Breast epithelium (tissue), 4 donors: ENCODE measurements at places on chromosomes 7 and 10. TPM values are rescaled to one million over a fixed set of nuclear protein-coding genes. Genes with fewer than 3 reads are reported as not detected.

Gene DLX5
- total RNA-seq = not detected

Gene NODAL
- total RNA-seq = not detected

Gene TMEM270
- not detected for total RNA-seq

Gene ATP6V0E2
- 23.1 TPM for total RNA-seq

Gene ZNF92
- 28.5 TPM for total RNA-seq

Gene OR6V1
- not detected for total RNA-seq

Gene ITPRID1
- total RNA-seq = 2.6 TPM

Gene PLEKHS1
- total RNA-seq = 30.0 TPM

Gene PILRA
- total RNA-seq = 4.3 TPM

Gene ADAM12
- total RNA-seq = 16.4 TPM

Gene SLC18A3
- total RNA-seq = not detected

Gene IDI2
- not detected for total RNA-seq

Gene SPAG6
- total RNA-seq = 4.9 TPM

Gene HMX2
- not detected for total RNA-seq

DNA sequence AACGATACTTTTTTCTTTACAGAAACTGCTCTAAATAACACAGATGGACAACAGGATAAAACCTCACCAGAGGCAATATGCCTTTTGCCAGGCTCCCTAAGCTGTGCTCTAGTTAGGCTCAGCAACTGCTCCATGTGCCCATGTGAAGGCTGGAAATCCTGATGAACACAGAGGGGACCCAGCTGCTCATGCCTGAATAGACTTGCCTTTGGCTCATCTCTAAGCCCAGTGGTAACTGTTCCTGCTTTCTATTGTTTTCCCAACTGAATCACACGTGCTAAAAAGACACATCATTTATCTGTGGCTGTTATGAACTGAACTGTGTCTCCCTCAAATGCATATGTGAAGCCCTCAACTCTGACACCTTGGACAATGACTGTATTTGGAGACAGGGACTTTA is 110.4 kb downstream of the RNF216 start:
- H3K27me3 ChIP-seq = no peaks in the 10 kb centered on the region
- no peak for DNase-seq
- H3K27ac ChIP-seq = peak overlapping the region; percentile 55
- no peaks in the 10 kb centered on the region for H3K36me3 ChIP-seq

DNA sequence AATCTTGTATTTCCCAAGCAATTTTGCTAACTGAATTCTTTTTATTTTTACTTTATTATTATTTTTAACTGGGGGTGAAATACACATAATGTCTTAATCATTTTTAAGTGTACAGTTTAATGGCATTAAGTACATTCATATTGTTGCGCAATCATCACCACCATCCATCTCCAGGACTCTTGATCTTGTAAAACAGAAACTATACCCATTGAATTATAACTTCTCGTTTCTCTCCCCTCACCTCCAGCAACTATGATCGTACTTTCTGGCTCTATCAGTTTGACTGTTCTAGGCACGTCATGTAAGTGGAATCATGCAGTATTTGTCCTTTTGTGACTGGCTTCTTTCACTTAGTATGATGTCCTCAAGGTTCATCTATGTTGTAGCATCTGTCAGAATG is 108.8 kb downstream of the ARL5B start:
- no peaks in the 10 kb centered on the region for H3K4me1 ChIP-seq
- no peak overlapping the region for H3K4me3 ChIP-seq
- no peaks in the 10 kb centered on the region for H3K27me3 ChIP-seq
- H3K27ac ChIP-seq = no peak overlapping the region
- no peak for DNase-seq

GRCh38 chr7:130932667-130933432 is 198.8 kb upstream of the KLF14 start:
- no peak for DNase-seq
- no peak overlapping the region for H3K4me3 ChIP-seq

GRCh38 chr10:126147866-126148587 is 240.2 kb downstream of the ADAM12 start:
- no peak overlapping the region for H3K4me3 ChIP-seq
- no peak for DNase-seq
- H3K4me1 ChIP-seq = no peaks in the 10 kb centered on the region
- H3K27me3 ChIP-seq = no peaks in the 10 kb centered on the region
- peak overlapping the region; percentile 19 for H3K27ac ChIP-seq

GRCh38 chr7:7156663-7157062 is 25.7 kb upstream of the C1GALT1 start:
- H3K4me3 ChIP-seq = no peak overlapping the region
- H3K4me1 ChIP-seq = no peaks in the 10 kb centered on the region
- no peaks in the 10 kb centered on the region for H3K36me3 ChIP-seq

DNA sequence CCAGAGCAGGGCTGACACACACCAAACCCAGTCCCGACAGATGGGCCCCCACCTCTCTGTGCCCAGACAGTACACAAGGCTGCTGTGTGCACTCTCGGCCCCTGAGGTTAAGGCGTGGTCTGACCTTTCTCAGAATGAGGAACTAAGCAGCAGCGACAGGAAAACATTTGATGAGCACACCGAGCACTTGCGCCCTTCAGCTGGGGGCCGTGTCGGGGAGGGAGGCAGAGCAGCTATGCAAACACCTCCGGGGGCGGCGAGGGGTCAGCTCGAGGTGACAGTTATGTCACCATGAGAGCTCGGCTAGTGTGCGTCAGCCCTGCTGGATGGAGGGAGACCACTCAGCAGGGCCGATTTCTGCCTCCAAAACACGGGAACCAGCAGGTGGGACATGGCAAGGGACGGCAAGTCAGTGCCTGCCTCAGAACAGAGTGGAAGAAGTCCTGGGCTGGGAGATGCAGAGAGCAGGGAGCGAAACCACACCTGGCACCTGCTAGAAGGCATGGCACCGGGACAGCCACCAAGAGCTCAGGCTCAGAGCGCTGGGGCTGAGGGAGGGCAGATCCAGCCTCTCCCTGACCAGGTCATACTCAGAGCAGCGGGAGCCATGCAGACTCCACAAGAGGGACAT is 57.4 kb downstream of the CHST15 start:
- DNase-seq = peak; percentile 55
- no peaks in the 10 kb centered on the region for H3K36me3 ChIP-seq
- H3K4me3 ChIP-seq = no peak overlapping the region
- H3K4me1 ChIP-seq = no peaks in the 10 kb centered on the region
- H3K27ac ChIP-seq = no peak overlapping the region
- no peaks in the 10 kb centered on the region for H3K27me3 ChIP-seq

GRCh38 chr10:79052291-79053080 is 16.3 kb upstream of the ZMIZ1 start:
- no peaks in the 10 kb centered on the region for H3K36me3 ChIP-seq
- no peak overlapping the region for H3K27ac ChIP-seq
- DNase-seq = no peak

DNA sequence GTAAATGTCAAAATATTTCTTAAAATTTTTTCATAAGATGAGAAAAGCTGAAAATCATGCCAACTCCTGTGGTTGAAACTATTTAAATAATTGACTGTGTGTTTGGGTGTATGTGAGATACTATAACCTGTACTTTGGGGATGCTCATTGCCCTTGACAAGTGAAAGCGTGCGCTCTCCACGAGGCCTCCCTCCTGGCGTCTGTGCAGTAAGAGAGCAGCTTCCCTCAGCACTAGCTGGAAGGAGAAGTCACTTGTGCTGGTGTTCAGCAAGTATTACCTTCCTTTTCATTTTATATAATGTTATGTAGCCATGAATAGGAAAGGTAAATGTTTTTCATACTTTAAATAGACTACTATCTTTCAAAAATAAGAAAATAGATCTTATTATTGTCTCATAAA is 118.9 kb downstream of the ZEB1 start:
- no peaks in the 10 kb centered on the region for H3K36me3 ChIP-seq
- H3K27ac ChIP-seq = no peak overlapping the region
- H3K4me1 ChIP-seq = no peaks in the 10 kb centered on the region
- H3K27me3 ChIP-seq = no peaks in the 10 kb centered on the region

GRCh38 chr7:49174396-49174795 is 250.0 kb downstream of the CDC14C start:
- DNase-seq = no peak
- no peak overlapping the region for H3K4me3 ChIP-seq
- H3K27me3 ChIP-seq = no peaks in the 10 kb centered on the region
- H3K36me3 ChIP-seq = no peaks in the 10 kb centered on the region
- no peak overlapping the region for H3K27ac ChIP-seq
- no peaks in the 10 kb centered on the region for H3K4me1 ChIP-seq

GRCh38 chr7:104627516-104627915 is 299.1 kb downstream of the LHFPL3 start:
- H3K4me3 ChIP-seq = no peak overlapping the region
- H3K4me1 ChIP-seq = no peaks in the 10 kb centered on the region
- H3K36me3 ChIP-seq = no peaks in the 10 kb centered on the region
- H3K27ac ChIP-seq = no peak overlapping the region
- DNase-seq = no peak
- no peaks in the 10 kb centered on the region for H3K27me3 ChIP-seq

DNA sequence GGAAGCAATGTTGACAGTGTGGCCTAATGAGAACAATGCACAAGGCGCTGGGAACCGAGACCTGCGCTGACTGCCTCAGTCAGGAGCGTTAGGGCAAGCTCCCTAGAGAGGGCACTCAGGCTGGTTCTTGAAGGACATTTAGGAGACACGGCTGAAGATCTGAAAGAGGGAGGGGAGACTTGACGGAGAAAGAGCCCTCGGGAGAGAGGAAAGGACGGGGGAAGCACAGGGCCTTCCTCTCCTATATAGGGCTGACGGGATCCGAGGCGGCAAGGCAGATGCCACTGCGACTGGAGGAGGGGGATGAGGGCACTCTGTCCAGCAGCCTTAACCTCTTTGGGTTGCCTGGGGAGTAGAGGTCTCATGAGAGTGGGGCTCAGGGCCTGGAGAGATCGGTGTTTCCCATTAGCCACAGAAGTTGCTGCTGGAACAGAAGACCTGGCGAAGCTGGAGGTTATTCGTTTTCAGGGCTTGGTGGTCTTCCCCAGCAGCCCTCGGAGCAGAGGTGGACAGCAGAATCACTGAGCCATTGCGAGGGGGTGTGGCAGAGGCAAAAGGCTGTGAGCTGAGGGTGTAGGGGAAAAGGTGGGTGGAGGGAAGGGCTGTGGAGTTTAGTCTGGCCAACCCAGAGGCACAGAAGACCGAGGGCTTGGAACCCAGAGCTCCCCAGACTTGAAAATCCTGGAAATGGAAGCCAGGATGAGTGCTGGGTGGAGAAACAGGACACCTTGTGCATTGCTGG is 36.0 kb downstream of the CLEC2L start:
- no peaks in the 10 kb centered on the region for H3K27me3 ChIP-seq
- no peaks in the 10 kb centered on the region for H3K4me1 ChIP-seq
- no peak overlapping the region for H3K4me3 ChIP-seq
- H3K27ac ChIP-seq = no peak overlapping the region
- no peaks in the 10 kb centered on the region for H3K36me3 ChIP-seq

DNA sequence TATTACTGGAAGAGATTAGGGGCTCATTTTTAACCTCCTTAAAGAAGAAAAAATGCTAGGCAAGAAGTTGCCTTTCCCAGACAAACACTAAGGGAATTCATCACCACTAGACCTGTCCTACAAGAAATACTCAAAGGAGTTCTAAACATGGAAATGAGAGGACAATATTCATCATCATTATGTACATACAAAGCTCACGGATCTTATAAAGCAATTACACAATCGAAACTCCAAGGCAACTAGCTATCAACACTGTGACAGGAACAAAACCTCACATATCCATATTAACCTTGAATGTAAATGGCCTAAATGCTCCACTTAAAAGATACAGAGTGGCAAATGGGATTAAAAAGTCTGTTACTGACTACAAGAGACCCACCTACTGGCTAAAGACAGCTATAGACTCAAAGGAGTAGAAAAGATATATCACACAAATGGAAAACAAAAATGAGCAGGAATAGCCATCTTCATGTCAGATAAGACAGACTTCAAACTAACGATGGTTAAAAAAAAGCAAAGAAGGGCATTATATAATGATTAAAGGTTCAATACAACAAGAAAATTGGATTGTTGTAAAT is 246.6 kb downstream of the ADRA2A start:
- no peaks in the 10 kb centered on the region for H3K36me3 ChIP-seq
- H3K27ac ChIP-seq = no peak overlapping the region
- no peaks in the 10 kb centered on the region for H3K4me1 ChIP-seq
- no peak overlapping the region for H3K4me3 ChIP-seq
- no peaks in the 10 kb centered on the region for H3K27me3 ChIP-seq
- DNase-seq = no peak

DNA sequence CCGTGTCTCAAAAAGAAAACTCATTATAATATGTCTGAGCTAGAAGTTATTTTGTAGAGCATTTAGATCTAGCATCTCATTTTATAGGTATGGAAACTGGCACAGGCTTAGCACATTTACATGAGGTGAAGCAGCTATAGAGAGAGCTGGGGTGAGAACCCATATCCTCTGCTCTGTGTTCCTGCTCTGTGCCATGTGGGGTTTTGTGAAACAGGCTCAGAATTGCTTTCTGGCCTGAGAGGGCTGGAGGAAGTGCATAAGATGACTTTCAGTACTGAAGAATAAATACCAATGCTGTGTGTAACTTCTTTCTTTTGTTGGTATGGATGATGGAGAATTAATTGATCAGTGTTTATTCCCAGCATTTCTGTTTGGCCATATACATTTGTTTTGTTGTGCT is 159.1 kb downstream of the LRRC4 start:
- no peak for DNase-seq
- no peaks in the 10 kb centered on the region for H3K27me3 ChIP-seq
- no peak overlapping the region for H3K4me3 ChIP-seq
- no peaks in the 10 kb centered on the region for H3K4me1 ChIP-seq
- H3K27ac ChIP-seq = no peak overlapping the region
- no peaks in the 10 kb centered on the region for H3K36me3 ChIP-seq

- DNase-seq = no peak
- no peaks in the 10 kb centered on the region for H3K36me3 ChIP-seq
- H3K4me1 ChIP-seq = no peaks in the 10 kb centered on the region
- H3K27me3 ChIP-seq = no peaks in the 10 kb centered on the region
- H3K4me3 ChIP-seq = no peak overlapping the region
Observed at GRCh38 chr10:36451391-36451970, 673.9 kb upstream of the ANKRD30A start.

- no peak overlapping the region for H3K4me3 ChIP-seq
- no peaks in the 10 kb centered on the region for H3K36me3 ChIP-seq
- H3K4me1 ChIP-seq = peaks cover 6% of the 10 kb centered on the region
- no peak overlapping the region for H3K27ac ChIP-seq
- H3K27me3 ChIP-seq = no peaks in the 10 kb centered on the region
Observed at GRCh38 chr7:148704970-148705369, 6.3 kb downstream of the CUL1 start.

- no peak overlapping the region for H3K27ac ChIP-seq
- no peak overlapping the region for H3K4me3 ChIP-seq
- H3K27me3 ChIP-seq = no peaks in the 10 kb centered on the region
- no peaks in the 10 kb centered on the region for H3K36me3 ChIP-seq
Observed at GRCh38 chr10:51528527-51528926, 170.9 kb downstream of the CSTF2T start.

DNA sequence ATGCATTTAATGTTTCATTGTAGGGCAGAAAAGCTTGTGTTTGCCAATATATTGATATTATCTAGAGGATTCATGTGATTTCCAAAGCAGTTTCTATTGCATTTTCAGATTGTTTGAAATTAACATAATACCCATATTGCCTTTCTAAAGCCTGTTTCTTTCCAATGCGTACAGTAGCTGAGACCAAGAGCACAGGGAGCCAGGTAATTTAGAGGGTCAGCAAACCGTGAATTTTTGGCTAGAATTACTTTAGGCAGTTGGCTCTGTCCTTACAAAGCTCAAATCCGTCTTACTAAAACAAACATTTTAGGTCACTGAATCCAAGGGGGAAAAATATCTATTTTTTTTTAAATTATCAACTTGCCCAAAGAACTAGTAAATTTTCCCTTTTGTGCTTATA is 604.9 kb upstream of the ADARB2 start:
- no peaks in the 10 kb centered on the region for H3K36me3 ChIP-seq
- no peak overlapping the region for H3K27ac ChIP-seq
- DNase-seq = no peak
- no peaks in the 10 kb centered on the region for H3K27me3 ChIP-seq
- no peak overlapping the region for H3K4me3 ChIP-seq

GRCh38 chr10:80201608-80202141 is 3.7 kb downstream of the ANXA11 start:
- no peak for DNase-seq
- peaks cover 16% of the 10 kb centered on the region for H3K4me1 ChIP-seq
- no peaks in the 10 kb centered on the region for H3K27me3 ChIP-seq
